ENCODE measurements at places on chromosomes 2 and 18.

GRCh38 chr18:73715210-73715670, 432.4 kb downstream of the FBXO15 start:
- no peak for DNase-seq

DNA sequence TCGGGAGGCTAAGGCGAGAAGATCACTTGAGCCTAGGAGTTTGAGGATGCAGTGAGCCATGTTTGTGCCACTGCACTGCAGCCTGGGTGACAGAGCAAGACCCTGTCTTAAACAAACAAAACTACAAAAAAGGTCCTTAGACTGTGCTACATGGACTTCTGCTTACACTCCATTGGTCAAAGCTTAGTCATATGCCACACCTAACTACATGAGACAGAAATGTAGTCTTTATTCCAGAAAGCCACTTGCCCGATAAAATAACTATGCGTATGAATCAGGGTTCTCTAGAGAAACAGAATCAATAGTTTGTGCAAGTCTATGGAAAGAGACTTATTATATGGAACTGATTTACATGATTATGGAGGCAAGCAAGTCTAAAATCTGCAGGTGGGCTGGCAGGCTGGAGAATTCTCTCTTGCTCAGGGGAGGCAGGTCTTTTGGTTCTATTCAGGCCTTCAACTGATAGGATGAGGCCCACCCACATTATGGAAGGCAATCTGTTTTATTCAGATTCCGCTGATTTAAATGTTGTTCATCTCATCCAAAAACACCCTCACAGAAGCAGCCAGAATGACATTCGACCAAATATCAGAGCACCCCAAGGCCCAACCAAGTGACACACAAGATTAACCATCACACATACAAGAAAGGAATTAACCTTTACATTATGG, 114.4 kb upstream of the SIX2 start:
- DNase-seq: no peak

- DNase-seq: no peak
Measured at GRCh38 chr2:66901344-66901743, 466.4 kb downstream of the MEIS1 start.

DNA sequence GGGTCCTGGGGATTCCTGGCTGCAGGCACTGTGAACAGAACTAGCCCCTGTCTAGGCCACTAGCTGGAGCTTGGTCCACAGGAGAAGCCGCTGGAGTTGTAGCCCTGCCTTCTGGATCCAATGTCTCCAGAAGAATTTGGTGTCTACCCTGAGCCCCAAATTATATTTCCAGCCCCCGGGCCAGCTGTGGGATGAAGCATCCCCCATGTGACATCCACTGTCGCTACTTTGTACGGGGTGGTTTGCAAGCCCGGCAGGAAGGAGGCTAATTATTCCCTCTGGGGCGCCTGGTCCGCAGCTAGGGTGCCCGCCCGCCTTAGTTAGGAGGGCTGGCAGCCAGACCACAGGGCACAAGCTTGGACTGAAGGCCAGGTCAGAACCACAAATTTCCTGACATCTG, 106.5 kb downstream of the SMAD7 start:
- DNase-seq: no peak

DNA sequence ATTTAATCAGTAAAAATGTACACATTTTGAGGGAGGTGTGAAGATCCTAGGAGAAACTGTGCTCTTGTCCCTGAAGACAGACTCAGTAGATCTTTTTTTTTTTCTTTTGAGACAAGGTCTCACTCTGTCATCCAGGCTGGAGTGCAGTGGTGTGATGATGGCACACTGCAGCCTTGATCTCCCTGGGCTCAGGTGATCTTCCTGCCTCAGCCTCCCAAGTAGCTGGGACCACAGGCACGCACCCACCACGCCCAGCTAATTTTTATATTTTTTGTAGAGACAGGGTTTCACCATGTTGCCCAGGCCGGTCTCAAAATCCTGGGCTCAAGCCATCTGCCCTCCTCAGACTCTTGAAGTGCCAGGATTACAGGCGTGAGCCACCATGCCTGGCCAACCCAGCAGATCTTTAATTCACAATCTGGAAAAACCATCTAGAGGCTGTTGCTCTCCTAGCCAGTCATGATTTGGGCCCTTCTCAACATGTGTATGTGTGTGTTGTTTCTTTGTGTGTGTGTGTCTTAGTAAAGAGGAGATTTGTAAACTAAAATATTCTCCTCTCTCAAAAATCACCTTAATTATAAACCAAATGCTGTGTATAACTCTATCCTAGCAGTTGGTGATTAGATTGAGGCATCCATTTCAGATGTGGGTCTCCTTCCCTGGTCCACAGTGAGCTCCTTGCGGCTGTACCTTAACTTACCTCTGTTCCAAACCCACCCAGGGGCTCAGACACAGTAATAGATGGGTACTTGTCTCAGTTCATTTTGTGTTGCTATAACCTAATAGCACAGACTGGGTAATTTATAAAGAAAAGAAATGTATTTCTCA, 3.9 kb upstream of the MYCN start:
- DNase-seq: no peak

- DNase-seq: no peak
Measured at GRCh38 chr2:234571620-234572407, 74.9 kb upstream of the ARL4C start.

- DNase-seq: no peak
Measured at GRCh38 chr18:58239879-58240278, 195.9 kb downstream of the NEDD4L start.
